Stromal cell of bone marrow (primary cell): ENCODE measurements at places on chromosomes 11 and 22.

DNA sequence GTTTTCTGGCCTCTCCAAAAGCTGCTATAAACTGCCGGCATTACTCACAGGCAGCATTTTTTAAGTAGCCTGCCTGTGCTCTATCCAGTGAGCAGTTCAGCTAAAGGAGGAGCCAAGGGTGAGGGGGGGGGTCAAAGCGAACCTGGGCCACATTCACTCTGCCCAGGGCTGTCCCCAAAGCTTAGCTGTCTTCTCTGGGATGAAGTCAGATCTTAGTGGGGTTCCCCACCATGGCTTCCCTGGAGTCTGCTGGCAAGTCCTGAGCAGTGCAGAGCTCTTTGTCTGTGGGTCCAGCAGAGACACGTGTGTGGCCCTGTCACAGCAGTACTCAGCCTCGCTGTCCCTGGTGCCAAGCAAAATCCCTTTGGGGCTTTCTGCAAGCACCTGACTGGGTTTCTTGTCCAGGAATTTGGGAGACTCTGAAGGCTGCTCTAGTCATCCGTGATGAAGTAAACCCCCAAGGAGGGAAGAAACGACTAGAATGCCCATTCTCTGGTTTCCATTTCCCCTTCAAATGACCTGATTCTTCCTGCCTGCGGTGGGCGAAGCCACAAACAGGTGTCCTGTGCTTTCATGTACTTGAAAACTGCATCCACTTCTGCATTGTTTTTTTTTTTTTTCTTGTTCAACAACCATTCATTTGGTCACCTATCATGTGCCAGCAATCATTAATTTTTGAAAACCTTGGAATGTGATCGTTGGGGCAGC, 2.6 kb downstream of the KCNJ5 start:
- no peak for DNase-seq

DNA sequence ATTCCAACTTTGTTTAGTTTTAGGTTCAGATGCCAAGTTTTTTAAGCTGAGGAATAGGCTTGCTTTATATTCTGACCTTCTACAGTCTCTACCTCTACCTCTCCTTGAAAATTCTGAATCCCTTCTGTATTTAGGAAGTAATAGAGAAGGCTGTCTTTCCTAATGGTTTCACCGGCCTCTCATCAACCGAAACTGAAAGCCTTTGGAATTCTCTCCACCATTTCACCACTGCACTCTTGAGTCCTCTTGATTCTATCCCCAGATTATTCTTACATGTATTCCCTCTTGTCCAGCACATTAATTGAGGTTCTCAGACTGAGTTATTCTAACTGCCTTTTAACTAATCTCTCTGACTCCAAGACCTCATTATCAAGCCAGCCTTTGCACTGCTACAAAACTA, 67.7 kb upstream of the PICALM start:
- DNase-seq = peak; percentile 21

DNA sequence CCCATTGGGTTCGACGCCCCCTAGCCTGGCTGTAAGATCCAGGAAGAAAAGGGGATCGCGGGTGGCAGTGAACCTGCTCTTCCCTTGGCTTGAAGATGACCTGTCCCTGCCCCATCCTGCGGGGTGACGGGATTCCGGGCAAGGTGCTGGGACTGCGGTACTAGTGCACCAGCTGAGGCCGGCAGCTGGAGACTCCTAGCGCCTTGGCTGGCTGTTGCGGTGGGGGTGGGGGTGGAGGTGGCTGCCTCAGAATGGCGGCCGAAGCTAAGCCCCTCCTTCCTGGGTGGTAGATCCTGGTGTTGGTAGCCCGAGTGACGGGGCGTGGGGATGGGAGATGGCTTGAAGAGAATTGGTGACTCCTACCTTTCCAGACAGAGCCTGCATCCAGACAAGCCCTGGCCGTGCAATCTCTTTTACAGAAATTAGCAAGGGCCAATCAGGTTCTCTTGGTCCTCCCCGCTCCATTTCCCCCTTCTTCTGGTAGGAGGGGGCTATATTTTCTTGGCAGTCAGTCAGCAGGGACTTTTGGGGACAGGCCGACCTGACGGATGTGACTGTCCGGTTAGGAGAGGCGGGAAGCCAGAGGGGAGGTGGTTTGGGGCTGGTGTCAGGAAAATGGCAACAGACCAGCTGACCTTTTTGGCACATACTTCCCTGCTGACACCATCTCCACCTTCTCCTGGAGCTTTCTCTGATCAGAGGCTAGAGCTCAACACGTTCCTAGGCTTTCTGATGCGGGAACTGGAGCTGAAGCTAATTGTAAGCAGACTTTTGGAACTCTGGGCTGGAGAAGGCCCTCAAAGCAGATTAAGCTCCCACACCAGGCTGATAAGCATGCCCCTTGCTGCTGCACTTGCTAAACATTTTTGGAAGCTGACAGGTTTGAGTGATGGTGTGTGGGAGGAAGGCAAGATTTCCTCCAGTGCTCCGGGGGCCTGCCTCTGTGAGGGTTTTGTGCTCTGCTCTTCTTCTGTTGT, 2.0 kb downstream of the NAV2 start:
- no peak for DNase-seq

- DNase-seq = no peak
These were observed 14.1 kb upstream of the MDK start for GRCh38 chr11:46367244-46367915.

- DNase-seq = no peak
These were observed 7.5 kb downstream of the C11orf21 start for GRCh38 chr11:2293984-2294925.

DNA sequence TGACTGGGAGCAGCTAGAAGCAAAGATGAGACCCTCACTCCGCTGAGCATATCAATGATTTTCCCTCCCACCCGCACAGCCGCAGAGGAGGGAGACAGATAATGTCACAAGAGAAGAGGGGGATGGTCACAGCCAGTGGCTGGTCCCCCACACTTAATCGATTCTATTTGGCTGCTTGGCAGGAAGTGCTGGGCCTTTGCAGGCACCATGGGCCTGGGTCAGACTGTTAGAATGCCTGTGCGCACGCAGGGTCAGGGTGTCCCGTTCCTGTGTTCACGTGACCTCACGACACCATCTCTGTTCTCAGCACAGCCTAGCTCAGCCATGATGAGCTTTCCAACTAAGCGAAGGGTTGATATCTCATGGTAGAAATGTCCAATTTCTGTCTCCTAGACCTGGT, 107.0 kb downstream of the MYO18B start:
- DNase-seq = no peak

DNA sequence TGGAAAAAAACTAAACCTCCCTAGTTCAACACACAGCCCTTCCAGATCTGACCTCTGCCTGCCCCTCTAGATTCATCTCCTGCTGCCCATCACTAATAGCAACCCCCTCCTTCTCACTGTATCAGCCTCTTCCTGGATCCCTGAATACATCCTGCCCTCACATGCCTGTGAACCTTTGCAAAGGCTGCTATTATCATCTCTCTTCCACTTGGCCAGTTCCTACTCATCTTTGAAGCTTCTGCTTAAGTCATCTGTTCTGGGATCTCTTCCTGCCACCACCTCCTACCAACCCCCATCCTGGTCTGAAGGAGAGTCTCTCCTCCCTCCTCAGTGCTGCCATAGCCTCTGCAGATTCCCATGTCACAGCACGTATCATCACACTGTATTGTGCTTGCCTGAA, 38.0 kb upstream of the AMOTL1 start:
- DNase-seq = no peak
